Stimulated activated CD4-positive, alpha-beta T cell treated with anti-CD3 and anti-CD28 coated beads, Interleukin-12 subunit alpha, Interleukin-12 subunit beta, amount 100 ng/mL, for 48 hours (primary cell): ENCODE measurements at places on chromosomes 3 and 15.

DNA sequence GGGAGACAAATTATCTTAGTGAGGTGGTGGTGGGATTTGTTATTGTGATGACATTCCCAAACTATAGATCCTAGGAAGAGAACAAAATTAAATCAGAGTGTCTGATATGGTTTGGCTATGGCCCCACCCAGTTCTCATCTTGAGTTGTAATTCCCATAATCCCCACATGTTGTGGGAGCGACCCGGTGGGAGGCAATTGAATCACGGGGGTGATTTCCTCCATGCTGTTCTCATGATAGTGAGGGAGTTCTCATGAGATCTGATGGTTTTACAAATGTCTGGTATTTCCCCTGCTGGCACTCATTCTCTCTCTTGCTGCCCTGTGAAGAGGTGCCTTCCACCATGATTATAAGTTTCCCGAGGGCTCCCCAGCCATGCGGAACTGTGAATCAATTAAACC is 62.0 kb downstream of the RPL22L1 start:
- DNase-seq = no peak

GRCh38 chr15:81069356-81069755 is 64.7 kb upstream of the CFAP161 start:
- no peak for DNase-seq

GRCh38 chr3:141542989-141543388 is 56.2 kb downstream of the RASA2 start:
- no peak for DNase-seq

GRCh38 chr3:179398574-179399231 is 51.2 kb downstream of the MFN1 start:
- no peak for DNase-seq

DNA sequence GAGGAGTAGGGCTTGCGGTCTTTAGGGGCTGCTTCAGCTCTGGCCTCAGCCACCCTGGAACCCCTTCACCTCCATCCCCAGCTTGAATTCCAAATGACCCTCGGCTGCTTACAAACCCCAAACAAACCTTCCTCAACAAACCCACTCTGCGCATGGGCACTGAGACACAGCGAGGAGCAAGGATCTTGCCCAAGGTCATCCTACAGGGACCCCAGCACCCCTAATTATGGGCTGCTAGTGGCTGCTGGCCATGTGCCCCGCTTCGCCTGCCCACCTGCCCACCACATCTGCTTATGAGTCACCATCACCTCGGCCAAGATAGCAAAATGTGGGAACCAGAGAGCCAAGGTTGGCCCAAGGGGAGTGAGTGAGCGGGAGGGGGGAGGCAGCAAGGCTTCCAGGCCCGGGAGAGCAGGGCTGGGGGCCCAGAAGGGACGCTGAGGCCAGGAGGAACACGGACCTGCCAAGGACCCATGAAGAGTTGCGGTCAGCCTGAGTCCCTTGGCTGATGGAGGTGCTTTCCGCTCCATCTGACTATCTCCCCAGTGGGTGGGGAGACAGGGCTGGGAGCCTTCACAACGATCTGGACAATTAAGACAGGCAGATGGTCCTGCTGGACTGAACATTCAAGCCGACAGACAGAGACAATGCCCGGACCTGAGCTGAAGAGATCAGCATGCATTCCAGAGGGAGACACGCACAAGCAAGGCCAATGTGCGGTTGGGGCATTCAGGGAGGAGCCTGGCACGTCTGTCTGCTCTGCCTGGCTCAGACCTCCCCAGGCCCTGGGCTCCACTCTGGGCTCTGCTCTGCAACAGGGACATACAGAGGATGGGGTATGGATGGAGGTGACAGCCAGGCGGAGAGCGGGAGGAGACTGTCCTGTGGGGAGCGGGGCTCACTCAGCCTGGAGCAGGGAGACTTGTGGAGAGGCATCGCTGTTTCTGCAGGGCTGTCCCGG is 10.8 kb upstream of the GRIP2 start:
- no peak for DNase-seq

- no peak for DNase-seq
These were observed 369.6 kb upstream of the AZI2 start for GRCh38 chr3:28718074-28718849.

DNA sequence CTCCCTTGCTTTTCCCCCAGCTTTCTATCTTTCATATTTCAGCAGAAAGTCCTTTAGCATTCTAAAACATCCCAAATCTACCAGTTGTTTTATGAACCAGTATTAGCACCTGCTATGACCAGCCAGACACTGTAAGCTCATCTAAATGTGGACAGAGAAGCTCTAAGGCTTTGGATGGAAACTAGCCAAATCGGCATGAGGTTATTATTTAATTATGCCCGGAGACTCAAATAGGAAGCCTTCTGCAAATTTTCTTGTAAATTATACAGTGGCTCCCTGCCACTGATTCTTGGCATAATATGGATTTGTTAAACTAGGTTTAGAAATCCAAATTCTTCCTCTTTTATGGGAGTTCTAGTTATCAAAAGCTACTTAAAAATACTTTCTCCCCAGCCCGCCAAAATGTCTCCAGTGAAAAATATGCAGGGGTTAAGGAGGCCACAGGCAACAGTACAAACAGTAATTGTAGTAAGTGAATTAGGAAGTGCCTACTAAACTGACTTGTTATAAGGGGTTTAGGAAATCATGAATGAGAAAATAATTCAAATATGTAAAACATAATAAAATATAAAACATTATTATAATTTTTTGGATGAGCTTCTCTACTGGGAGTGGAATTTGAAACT is 15.4 kb downstream of the MYH15 start:
- DNase-seq = no peak

DNA sequence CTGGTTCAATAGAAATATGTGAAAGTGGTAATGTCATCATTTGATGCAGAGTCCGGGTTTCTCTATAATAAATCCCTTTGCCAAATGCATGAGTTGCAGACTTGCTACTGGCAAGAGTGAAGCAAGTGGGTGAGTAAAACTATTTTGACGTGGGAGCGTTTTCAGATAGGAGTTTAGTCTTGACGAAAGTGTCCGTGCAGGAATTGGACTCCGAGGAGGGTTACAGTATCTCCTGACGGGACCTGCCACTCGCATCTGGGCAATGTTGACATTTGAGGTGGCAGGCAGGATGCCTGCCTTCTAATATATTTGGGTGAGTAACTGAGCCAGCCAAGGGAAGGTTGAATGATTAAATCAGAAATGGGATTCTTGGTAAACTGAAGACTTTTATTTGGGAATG is 16.0 kb downstream of the CDV3 start:
- no peak for DNase-seq

GRCh38 chr15:53918180-53919079 is 59.8 kb upstream of the UNC13C start:
- DNase-seq = no peak

DNA sequence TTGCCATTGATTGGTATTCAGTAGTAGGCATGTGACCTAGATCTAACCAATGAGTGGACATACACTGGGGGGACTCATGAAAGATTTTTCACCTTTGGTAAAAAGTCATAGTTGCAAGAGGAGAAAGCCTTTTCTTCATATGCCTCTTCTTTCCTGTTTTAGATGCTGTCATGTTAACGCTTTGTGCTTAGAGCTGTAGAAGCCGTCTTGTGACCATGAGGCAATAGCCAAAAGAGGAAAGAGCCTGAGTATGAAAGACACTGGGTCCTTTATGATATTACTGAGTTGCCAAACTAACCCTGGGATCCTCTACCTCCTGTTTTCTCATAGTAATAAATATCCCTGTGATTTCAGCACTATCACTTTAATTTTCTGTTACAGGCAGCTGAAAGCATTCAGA is 396.0 kb downstream of the FHIT start:
- no peak for DNase-seq

DNA sequence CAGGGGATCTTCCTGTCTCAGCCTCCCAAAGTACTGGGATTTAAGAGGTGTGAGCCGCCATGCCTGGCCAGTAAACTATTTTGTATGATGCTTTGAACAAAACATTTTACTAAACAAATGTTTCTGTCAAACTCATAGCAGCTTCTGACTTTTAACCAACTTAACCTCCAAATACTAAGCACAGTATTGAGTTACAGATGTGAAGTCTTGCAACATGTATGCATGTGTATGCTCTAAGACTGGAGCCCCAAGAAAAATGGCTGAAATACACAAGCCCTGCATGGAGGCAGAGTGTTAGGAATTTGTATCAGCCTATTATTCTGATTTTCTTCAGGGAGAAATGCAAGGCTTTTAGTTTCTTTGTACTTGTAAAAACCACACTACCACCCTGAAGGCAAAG is 137.1 kb downstream of the CBLB start:
- no peak for DNase-seq

DNA sequence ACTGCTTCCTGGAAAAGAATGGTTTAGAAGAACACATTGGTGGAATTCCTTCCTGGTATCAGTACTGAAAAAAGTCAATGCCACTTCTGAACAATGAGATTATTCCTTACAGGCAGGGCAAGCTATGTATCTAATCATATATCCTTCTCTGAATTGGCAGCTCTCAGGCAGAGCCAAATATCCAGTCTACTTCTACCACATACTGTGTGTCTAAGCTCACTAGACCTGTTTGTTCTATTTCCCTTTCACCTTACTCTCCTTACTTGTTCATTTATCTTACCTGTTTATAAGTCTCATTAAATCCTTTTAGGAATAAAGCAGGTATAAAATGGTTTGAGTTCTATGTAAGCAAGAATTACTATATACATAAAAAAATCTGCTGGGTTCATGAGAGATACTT is 8.3 kb downstream of the SETMAR start:
- DNase-seq = no peak

DNA sequence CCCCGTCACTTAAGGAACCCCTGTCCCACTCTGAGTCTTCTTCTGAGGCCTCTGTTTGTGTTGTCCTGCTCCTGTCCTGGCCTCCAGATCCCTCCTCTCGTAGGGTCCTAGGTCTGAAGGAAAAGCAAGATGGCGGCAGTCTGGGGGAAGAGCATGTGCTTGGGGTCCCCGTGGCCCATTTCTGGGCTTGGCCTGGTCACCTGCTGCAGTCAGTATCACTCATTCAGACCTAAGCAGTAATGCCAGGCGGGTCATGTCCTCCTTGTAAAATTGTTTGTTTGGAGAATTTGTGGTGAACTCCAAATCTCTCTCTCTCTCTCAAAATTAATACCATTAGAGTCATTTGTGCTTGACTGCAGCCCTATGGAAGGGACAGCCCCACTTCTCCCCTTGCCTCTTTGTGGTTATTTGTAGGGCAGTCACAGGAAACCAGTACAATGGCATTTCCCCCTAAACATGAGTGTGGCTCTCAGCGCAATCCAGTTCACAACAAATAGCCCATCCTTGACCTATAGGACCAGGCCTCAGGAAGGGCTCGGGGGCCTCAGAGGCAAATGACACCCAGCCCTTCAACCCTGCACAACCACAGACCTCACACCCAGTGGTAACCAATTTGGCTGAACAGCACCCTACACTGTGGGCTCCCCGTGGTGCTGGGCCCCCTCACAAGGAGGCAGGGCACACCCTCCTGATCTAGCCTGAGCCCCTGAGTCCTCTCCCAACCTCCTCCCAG is 173.5 kb downstream of the OR4M2 start:
- DNase-seq = no peak

- DNase-seq = peak; percentile 67
These were observed 45.0 kb downstream of the TNK2 start for GRCh38 chr3:195863121-195864061.

DNA sequence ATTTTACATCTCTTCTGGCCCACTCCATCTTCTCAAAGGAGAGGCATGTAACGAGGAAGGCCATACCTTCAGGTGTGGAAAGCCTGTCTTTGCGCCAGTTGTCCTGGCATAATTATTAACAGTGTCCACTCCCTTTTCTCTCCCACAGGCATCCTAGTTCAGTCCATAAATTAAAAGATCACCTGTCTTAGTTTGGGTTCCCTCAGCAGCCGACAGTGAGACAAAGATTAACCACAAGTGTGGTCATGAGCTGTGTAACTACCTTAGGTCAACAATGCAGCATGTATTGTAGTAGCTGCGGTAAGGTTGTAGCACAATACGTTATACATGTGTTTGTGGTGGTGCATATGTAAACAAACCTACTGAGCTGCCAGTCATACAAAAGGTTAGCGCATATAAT is 103.3 kb upstream of the GALNT15 start:
- DNase-seq = no peak

DNA sequence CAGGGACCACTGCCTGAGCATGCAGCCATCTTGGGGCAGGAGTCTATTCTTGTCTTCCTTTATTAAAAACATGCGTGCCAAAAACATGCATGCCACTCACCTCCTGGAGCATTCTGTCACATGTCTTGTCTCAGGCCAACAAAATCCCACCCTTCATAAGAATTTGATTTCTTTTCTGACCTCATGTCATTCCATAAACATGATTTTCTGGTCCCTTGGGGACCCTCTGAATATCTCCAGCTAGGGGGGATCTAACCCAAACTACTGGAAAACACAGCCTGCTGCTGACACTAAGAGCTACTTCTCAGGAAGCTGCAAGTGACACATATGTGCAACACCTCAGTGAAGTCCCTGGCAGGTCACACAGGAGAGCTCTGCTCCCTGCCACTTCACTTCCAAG is 26.8 kb upstream of the NOX5 start:
- no peak for DNase-seq

DNA sequence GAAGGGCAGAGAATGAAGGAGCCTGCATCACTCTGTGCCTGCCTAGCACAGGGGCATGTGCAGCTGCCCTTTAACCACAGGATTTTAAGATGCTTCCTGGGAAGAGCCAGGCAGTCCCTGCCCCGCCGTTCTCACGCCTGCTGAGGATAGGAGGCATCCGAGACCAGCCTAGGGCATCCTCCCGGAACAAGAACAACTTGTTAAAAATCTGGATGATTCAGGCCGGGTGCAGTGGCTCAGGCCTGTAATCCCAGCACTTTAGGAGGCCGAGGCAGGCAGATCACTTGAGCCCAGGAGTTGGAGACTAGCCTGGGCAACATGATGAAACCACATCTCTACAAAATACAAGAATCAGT is 15.2 kb downstream of the NRROS start:
- no peak for DNase-seq

DNA sequence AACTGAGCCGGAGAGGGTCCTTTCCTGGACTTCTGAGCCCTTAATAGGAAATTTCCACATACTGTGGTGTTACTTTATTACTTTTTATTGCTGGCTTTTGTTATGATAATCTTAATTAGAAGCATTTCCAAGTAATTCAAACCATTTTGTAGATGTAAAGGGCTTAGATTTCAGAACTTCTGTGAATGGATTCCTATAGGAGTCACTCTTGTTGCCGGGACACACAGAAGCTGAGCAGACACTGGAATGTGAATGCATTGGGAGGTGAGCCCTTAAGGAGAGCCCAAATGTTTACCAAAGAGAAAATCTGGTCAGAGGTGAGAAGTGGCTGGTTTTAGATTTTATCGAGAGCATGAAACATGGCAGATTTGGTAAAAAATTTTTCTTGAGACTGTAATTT is 87.4 kb downstream of the FNDC3B start:
- no peak for DNase-seq
